ENCODE measurements at places on chromosomes 4 and X.

- H3K27me3 ChIP-seq, result peaks cover 86% of the 10 kb centered on the region
- H3K27ac ChIP-seq, result no peak within 1 kb of the TSS
- H3K36me3 ChIP-seq, result no peaks in the 10 kb centered on the region
- H3K4me3 ChIP-seq, result peak within 1 kb of the TSS; percentile 62
- no peak for DNase-seq
These were observed at the start of gene TRPC3 for GRCh38 chr4:121951521-121952110. TRPC3 (minus strand) TSS chr4:121952060; CDS start chr4:121951680, 380 bp downstream.

- H3K27me3 ChIP-seq, result no peaks in the 10 kb centered on the region
- H3K4me3 ChIP-seq, result peak within 1 kb of the TSS; percentile 83
- DNase-seq, result peak; percentile 81
- peaks cover 52% of the 10 kb centered on the region for H3K4me1 ChIP-seq
- H3K36me3 ChIP-seq, result no peaks in the 10 kb centered on the region
These were observed at the start of gene MMRN1 for GRCh38 chr4:89894649-89895550. MMRN1 (plus strand) TSS chr4:89894854; CDS start chr4:89894972, 118 bp downstream.

DNA sequence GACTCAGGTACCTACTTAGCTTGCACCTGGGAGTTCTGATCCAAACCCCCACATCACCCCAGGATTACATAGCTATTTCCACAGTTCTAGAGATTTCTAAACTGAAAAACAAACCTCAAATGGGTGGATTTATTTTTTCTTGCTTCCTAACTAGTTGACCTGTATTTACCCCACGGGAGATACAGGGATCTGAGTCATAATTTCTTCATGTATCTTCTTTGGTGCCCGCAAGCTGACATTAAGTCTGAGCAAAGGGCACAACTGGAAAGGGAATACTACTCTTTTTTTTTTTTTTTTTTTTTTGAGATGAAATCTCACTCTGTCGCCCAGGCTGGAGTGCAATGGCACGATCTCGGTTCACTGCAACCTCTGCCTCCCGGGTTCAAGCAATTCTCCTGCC, 10.0 kb upstream of the ELOVL6 start:
- H3K27ac ChIP-seq, result no peak overlapping the region
- no peaks in the 10 kb centered on the region for H3K27me3 ChIP-seq
- H3K36me3 ChIP-seq, result no peaks in the 10 kb centered on the region

GRCh38 chr4:120921456-120922380, 808 bp downstream of the PRDM5 start:
- no peaks in the 10 kb centered on the region for H3K36me3 ChIP-seq
- peaks cover 19% of the 10 kb centered on the region for H3K27me3 ChIP-seq
- peaks cover 21% of the 10 kb centered on the region for H3K4me1 ChIP-seq
- no peak for DNase-seq
- peak overlapping the region; percentile 56 for H3K4me3 ChIP-seq

GRCh38 chrX:50771382-50771781, 42.6 kb downstream of the SHROOM4 start:
- H3K27me3 ChIP-seq, result no peaks in the 10 kb centered on the region
- H3K27ac ChIP-seq, result no peak overlapping the region
- H3K36me3 ChIP-seq, result no peaks in the 10 kb centered on the region

GRCh38 chr4:152283801-152284470, 252.0 kb downstream of the FBXW7 start:
- no peak overlapping the region for H3K4me3 ChIP-seq
- no peaks in the 10 kb centered on the region for H3K36me3 ChIP-seq
- no peaks in the 10 kb centered on the region for H3K27me3 ChIP-seq
- DNase-seq, result no peak
- H3K27ac ChIP-seq, result no peak overlapping the region
- H3K4me1 ChIP-seq, result no peaks in the 10 kb centered on the region

- no peaks in the 10 kb centered on the region for H3K4me1 ChIP-seq
- H3K27me3 ChIP-seq, result peaks cover 5% of the 10 kb centered on the region
- H3K4me3 ChIP-seq, result no peak overlapping the region
- H3K36me3 ChIP-seq, result no peaks in the 10 kb centered on the region
- DNase-seq, result no peak
- no peak overlapping the region for H3K27ac ChIP-seq
These were observed 23.1 kb upstream of the LRAT start for GRCh38 chr4:154720618-154721267.

DNA sequence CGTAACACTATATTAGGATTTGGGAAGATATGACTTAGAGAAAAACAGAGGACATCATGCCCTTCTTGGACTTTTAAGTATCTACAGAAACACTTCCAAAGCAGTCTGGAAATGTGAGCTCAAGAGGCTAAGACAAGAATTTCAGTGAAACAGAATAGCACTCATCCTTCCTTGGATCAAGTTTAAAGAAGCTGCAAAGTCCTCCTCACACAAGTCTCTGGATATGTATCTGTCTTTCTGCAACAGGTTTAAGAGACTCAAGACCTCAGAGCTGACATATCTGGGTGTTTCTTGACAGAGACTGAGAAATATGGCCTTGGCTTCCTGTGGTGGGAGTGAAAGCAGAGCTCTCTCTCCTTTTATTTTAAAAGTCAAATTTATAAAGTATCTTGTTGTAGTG, 82.5 kb upstream of the GIMD1 start:
- no peaks in the 10 kb centered on the region for H3K36me3 ChIP-seq
- DNase-seq, result no peak
- no peaks in the 10 kb centered on the region for H3K27me3 ChIP-seq
- H3K4me3 ChIP-seq, result no peak overlapping the region

DNA sequence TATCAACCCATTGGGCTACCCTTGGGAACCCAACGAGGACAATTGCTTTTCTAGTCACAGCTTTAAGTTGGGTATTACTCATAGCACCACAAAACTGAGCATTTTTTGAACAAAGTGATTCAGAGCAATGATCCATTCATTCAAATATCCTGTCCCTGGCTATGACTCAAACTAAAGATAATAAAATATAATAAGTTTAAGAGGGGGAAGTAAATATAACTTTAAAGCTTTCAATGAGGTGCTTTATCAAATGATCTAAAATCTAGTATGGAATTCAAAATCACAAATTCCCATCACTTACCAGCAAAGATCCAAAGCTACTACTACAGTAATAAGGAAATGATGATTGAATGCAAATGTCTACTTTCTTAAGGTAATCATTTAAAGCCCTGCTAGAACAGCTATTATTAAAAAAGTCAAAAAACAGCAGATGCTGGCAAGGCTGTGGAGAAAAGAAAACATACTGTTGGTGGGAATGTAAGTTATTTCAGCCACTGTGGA, 39.8 kb upstream of the S100G start:
- no peak overlapping the region for H3K4me3 ChIP-seq
- H3K4me1 ChIP-seq, result no peaks in the 10 kb centered on the region
- no peak for DNase-seq
- peaks cover 2% of the 10 kb centered on the region for H3K36me3 ChIP-seq
- H3K27me3 ChIP-seq, result no peaks in the 10 kb centered on the region

GRCh38 chr4:30125868-30126267, 594.3 kb upstream of the PCDH7 start:
- H3K4me1 ChIP-seq, result no peaks in the 10 kb centered on the region
- no peak overlapping the region for H3K27ac ChIP-seq
- no peaks in the 10 kb centered on the region for H3K36me3 ChIP-seq
- no peak overlapping the region for H3K4me3 ChIP-seq

GRCh38 chr4:153791746-153792617, 3.1 kb upstream of the SFRP2 start:
- peaks cover 53% of the 10 kb centered on the region for H3K27me3 ChIP-seq
- peaks cover 44% of the 10 kb centered on the region for H3K4me1 ChIP-seq
- peak; percentile 33 for DNase-seq
- H3K36me3 ChIP-seq, result no peaks in the 10 kb centered on the region
- H3K4me3 ChIP-seq, result no peak overlapping the region

DNA sequence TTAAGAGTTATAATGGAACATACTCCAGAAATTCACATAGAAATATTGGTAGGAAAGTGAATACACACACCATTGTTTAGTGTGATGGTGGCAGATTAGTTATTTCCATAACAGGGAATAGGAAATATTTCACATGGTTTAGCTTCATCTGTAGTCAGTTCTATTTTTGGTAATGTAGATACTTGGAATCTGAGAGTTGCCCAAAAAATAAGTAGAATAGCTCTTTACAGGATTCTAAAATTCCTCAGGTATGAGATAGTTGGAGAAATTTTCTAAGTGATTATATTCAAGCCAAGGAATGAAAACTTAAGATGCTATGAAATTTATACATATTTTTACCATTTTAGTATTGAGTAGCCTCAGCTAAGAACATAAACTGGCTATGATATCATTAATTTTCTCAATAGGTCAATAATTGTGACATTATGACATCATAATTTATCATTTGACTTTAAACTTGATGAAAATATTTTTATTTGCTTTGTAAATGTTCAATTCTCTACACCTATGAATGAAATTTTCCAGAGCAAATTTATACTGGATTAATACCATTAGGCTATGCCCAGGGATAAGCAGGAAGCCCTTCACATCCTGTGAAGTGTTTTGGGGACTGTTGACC, 35.8 kb downstream of the CPEB2 start:
- no peak for DNase-seq
- H3K27me3 ChIP-seq, result no peaks in the 10 kb centered on the region
- H3K4me1 ChIP-seq, result no peaks in the 10 kb centered on the region
- peaks cover 6% of the 10 kb centered on the region for H3K36me3 ChIP-seq

DNA sequence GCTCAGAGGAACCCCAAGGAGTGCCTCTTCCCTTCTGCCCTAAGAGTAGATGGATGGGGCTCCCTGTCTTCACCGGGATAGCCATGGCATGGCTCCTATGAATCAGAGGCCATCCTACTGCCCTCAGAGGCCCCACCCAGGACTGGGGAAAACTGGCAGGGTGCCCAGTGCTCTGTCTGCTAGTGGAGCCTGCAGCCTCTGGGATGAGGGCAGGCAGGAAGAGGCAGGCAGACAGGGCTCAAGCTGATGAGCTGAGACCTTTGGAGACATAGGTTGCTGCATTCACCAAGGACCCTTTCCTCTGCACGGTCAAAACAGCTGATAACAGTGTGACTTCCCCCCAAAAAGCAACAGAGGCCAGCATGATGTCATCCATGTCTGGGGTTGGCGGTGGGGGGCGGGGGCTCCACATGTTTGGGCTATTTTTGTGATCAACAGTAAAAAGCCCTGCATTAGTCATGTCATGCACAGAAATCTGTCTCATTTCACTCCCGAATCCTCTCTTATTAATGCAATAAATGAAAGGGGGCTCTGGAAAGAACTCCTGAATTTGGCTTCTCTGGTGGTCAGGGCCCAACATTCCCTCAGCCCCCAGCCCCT, 207.6 kb upstream of the MAMLD1 start:
- no peak for DNase-seq
- H3K27me3 ChIP-seq, result no peaks in the 10 kb centered on the region
- no peak overlapping the region for H3K27ac ChIP-seq
- H3K4me3 ChIP-seq, result no peak overlapping the region

DNA sequence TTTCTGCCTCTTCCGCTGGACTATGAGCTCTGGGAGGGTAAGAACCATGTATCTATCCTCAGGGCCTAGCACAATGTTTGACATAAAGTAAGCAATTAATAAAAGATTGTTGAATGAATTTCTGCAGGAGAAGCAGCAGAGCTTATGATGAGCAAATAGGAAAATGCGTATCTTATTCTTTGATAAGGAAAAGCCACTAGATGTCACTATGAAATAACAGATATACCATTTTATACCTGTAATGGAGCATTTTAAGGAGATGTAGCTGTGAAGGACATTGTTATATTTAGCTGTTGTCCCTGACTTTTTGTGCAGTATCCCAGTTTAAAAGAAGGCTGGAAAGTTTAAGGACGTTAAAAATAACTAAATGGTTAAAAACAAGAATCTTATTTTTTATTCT, 147.2 kb upstream of the MBNL3 start:
- H3K36me3 ChIP-seq, result no peaks in the 10 kb centered on the region
- H3K4me1 ChIP-seq, result no peaks in the 10 kb centered on the region
- no peak overlapping the region for H3K27ac ChIP-seq
- no peak for DNase-seq
- H3K27me3 ChIP-seq, result no peaks in the 10 kb centered on the region
- H3K4me3 ChIP-seq, result no peak overlapping the region

DNA sequence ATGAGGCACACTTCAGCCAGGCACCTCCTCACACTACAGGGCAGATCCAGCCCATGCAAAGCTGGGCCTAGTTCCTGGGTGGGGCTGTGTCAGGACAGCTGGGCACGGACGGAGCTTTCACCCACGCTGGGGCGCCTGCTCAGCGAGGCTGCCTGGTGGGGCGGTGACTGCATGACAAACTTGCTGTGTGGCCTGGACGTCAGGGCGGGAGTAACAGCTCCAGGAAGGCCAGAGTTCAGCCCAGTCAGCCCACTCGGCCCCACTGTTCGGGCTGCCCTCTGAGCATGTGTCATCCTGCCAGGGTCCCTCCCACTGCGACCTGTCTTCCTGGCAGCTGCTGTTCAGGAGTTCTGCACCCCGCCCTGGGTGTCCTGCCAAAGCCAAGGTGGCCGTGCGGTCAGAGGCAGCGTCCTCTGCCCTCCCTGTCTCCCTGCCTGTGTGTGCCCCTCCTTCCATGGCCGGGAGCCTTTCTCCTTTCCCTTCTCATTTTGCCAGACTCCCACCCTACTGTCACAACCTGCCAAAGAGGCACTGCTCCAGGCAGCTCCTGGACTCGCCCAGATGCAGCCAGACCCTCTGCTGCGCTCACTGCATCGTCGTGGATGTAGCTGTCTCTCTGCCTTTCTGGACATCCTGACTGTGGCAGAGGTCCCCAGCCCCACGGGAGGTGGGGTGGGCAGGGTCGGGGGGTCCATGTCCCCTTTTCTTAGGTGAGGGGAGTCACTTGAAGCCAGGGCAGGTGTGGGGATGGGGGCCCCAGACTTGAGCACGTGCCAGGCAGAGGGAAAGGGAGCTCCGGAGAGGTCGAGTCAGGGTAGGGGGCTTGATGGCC, 33.0 kb upstream of the KIAA0232 start:
- H3K4me1 ChIP-seq, result peaks cover 6% of the 10 kb centered on the region
- no peak for DNase-seq
- no peak overlapping the region for H3K27ac ChIP-seq
- no peaks in the 10 kb centered on the region for H3K27me3 ChIP-seq
- H3K4me3 ChIP-seq, result no peak overlapping the region

All from common myeloid progenitor, CD34-positive (primary cell).